Hepatocyte (in vitro differentiated cells): ENCODE measurements at places on chromosomes 3 and 15. TPM values are rescaled to one million over a fixed set of nuclear protein-coding genes. Genes with fewer than 3 reads are reported as not detected.
A peak's percentile ranks its signal among the peaks of the same experiment; 100 is the strongest.

DNA sequence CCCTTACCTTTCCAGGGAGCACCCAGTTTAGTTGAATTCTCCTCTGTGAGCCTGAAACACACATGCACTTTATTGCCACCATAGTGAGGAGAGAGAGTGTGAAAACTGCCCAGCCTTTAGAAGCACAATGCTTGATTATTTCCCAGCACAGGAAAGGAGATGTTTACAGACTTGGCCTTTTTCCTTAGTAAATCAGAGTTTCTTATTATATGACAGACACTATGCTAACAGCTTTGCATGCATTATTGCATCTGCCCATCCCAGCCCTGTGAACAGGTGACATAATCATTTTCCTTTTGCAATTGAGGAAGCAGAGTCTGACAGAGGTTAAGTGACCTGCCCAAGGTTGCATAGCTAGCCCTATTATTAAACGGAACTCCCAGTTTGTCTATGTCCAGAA lies 36.5 kb downstream of the CAPN3 start:
- DNase-seq: no peak

DNA sequence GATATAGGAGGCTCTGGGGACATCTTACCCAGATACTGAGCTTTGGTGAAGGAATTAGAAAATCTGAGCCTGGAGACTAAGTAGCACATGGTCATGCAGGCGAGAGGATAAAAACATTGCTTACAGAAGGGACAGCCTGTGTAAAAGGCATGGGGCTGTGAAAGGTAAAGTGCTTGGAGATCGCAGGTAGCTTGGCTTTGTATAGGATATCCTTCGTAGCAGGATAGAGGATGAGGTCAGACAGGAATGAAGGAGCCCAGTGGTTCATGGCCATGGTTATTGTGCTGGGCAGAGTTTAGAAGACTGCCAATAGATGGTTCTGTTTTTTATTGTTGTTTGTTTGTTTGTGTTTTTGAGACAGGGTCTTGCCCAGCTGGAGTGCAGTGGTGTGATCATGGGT lies 82.5 kb downstream of the SLMAP start:
- no peak for DNase-seq

DNA sequence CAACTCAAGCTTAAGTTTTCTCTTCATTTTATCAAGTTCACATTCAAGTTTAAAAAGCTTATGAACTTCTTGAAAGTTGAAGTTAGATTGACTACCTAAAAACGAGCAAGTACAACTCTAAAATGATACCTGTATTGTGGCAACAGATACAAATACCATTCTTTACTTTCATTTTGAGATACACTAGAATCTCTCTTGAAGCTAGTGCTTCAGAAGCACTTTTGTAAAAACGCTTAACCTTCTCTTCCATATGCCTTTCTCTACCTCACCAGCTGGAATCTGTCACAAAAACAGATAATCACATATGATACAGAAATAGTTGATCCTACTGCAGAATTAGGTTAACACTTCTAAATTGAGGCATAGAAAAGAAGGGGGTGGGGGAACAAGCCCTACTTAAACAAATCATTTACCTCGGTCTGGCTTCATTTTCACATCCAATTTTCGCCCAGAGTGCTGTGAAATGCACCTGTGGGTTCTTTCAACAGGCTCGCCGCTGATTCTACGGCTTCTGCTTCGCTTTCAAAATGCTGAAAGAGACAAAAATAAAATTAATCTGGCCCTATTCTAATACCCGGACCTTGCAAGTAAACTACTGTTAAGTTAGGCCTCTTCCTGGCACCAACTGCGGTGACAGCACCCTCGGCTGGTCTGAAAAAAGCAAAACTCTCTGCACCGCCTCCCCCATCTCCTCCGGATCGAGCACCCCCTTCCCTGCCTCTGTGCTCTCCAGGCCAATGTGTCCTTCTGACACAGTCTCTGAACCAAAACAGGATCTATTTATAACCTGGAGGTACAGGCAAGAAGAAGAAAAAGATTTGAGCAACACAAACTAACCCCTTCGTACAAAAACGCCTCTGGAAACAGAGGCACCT lies 1.4 kb downstream of the ATOSA start:
- peak; percentile 75 for DNase-seq

GRCh38 chr3:165895919-165896318 lies 58.7 kb upstream of the BCHE start:
- peak; percentile 48 for DNase-seq

DNA sequence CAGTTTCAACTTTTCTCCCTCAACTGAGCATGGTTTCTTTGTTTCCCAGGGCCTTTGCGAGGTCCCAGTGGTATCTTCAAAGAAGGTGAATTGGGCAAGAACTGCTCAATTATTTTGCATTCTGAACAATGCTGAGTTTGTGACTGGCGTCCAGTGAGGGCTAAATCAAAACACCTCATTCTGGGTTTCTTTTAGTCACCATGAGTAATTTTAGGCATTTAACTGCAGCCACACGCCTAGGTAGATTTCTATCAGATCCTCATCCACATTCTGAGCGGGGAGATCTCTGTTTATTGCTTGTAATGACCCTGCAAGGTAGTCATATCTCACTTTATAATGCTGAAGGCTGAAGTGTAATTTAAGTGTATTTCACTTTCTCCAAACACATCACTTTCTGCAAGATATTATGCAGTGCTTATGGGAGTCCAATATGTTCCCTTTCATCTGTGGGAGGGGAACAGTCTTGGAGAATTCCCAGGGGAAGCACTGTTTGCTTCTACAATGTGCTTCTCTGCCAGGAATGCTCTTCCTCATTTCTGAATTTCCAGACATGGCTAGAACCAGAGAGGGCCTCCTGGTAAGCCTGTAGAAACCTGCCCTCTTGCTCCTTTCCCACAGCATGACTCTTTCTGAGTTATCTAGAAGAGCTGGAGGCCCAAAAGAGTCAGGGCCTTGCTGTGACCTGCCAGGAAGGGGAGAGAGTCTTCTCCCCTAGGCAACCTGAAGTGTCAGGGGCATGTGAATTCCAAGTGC lies 91.7 kb downstream of the FRMD4B start:
- DNase-seq: peak; percentile 43

DNA sequence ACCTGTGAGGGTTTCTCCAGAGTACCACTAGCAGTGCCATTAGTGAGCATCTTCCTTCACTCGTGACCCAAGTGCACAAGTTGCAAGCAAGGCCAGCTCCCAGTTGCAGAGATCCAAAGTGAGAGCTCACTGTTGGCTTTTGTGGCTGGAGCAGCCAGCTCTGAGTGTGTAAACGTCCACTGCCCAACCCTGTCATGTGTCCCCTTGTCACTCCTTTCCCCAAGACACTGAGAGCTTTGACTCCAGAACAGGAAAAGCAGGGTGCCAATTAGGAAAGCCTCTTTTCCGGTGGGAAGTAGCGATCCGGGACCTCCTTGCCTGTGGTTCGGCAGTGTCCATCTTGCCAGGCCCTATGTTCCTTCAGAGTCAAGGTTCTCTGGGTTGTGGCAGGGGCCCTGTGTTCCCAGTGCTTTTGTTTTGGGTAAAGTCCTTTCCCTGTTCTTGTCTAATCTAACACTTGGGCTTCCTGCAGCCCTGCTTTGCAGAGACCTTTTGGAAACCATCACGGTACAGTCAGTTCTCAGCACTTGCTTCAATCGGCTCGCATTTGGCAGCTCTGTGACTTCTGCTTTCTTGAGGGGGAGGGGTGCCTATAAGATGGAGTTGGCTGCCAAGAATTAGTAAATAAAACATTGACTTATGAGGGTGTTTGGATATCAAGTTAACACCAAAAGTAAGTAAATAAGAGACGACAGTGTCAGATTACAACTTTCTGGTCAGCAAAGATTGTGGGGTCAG lies 90.5 kb downstream of the DNASE1L3 start:
- DNase-seq: no peak

The TMEM43 gene
- 66.4 and 73.1 TPM in 2 replicates for total RNA-seq
